ENCODE measurements at places on chromosomes 1 and 21. TPM values are rescaled to one million over a fixed set of nuclear protein-coding genes. Genes with fewer than 3 reads are reported as not detected.

GRCh38 chr21:15199414-15200383 lies 134.9 kb upstream of the NRIP1 start:
- DNase-seq = no peak

- peak; percentile 71 for DNase-seq
Measured at GRCh38 chr1:155910621-155911121, 478 bp downstream of the RIT1 start.

GRCh38 chr1:86998727-86999126 lies 84.3 kb downstream of the HS2ST1 start:
- peak; percentile 11 for DNase-seq

- peak; percentile 68 for DNase-seq
Measured at GRCh38 chr1:165592945-165593823, 37.9 kb upstream of the MGST3 start.

DNA sequence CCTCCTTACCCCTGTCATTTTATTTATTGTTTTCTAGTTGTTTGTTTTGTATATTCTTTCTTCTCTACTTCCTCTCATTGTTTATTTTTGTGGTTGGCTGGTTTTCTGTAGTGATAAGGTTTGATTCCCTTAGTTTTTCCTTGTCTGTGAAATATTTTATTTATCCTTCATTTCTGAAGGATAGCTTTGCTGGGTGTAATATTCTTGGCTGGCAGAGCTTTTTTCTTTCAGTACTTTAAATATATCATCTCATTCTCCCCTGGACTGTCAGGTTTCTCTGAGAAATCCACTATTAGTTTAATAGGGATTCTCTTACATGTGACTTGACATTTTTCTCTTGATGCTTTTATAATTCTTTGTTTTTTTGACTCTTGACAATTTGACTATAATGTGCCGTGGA lies 18.8 kb upstream of the TIPRL start:
- DNase-seq = no peak

DNA sequence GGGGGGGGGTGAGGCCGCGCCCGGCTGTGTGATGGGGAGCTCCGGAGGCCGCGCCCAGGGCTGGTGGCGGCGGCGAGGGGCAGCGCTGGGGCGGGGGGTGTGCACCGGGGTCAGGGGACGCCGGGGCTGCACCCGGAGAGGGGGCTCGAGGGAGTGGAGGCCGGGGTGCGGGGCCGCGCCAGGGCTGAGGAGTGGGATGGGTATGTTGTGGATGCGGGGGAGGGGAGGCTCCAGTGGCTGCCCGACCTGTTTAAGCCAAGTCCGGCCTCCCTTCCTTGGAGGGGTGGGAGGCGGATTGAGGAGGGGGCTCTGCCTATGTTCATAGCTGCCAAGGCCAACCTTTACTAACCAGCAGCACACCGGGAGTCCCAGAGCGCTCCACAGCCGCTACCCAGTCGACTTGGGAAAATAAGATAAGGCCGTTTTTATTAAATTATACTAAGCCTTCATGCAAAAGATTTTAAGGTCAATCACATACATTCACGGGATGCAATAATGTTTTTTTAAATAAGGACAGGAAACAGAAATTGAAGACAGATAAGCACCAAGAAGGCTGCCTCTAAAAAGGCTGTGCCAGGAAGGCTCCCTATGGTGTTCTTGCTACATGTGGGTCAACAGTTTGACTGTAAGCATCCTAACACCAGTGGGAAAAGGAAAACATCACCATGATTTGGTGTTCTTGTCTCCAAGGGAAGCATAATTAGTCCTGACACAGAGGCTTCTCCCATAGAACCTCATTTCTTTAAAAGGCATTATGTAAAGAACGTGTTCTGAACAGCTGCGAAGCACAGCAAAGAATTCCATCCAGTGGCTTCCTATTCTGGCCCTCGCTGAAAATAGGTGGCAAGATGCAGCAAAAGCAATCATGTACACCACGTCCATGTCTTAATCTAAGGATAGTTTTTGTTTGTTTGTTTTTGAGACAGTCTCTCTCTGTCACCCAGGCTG lies 626 bp upstream of the HLCS start:
- DNase-seq = peak; percentile 18

DNA sequence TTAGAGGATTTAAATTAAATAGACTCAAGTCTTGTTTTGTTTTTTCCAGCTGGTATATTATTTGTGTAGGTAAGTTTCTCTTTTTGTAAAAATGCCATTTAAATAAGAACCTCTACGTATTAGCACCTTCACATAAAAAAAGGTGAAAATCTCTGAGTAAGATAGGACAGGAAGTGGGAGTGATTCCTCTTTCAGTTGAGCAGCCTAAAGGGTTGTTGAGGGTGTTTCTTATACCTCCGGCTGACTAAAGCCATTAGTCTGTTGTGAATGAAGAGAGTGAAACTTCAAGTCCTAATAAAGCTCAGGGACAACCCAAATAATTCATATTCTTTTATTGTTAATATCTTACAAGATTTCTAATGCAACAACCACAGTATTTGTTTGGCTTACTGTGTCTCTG lies 188.7 kb downstream of the CHRM3 start:
- no peak for DNase-seq

- DNase-seq = no peak
Measured at GRCh38 chr1:174428033-174428432, 19.7 kb upstream of the GPR52 start.

DNA sequence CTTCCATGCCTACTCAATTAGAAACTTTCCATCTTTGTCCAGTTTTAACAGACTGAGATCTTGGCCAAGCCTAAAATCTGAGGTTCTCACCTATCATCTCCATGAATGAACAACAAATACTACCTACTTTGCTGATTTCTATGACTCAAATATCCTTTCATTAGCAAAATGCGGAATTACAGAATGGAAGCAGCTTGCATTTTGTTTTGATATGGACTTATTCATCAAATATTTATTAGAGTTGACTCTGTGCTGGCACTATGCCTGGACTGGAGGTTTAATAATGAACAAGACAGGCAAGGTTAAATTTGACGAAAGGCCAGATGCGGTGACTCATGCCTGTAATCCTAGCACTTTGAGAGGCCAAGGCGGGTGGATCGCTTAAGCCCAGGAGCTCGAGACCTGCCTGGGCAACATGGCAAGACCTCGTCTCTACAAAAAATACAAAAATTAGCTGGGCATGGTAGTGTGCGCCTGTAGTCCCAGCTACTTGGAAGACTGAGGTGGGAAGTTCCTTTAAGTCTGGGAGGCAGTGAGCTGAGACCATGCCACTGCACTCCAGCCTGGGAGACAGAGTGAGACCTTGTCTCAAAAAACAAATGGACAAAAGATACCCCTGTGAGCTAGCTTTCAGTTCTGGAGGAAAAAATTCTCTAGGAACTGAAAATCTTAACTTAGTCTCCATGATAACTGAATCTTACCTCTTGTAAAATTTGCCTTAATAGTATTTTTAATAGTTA lies 29.4 kb upstream of the SOD1 start:
- DNase-seq = peak; percentile 30

DNA sequence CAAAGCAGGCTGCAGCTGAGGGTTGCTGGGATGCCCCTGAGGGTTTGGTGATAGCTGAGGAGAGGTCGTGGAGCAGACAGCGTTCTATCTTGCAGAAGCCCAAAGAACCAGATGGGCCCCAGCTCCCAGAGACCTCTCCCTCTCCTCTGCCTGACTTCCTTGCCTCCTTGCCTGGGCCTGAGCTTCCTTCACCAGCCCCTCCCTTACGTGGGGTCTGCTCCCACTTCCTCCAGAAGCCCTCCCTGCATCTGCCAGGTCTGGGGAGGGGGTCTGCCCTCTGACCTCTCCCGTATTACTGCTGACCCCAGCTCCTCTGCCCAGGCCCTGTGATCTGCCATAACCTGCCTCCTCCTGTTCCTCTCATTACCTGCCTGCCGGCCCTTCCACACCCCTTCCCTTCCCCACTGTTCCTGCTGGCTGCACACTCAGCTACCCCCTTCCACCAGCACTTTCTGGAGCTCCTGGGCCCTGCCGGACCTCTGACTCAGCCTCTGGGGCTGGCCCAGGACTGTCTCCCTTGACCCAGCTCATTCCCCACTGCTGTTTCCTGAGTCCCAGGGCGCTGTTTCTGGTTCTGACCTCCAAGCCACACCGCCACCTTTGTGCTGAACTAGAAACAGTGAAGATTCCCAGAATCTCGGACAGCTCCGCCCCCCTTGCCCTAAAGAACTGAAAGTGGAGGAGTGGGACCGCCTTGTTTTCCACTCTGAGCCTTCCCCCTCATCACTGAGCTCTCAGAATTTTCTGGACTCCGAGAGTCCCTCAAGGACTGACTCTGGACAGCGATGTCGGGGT lies 237.7 kb upstream of the C1orf174 start:
- DNase-seq = no peak

- DNase-seq = no peak
Measured at GRCh38 chr1:41514381-41514780, 29.9 kb upstream of the EDN2 start.

DNA sequence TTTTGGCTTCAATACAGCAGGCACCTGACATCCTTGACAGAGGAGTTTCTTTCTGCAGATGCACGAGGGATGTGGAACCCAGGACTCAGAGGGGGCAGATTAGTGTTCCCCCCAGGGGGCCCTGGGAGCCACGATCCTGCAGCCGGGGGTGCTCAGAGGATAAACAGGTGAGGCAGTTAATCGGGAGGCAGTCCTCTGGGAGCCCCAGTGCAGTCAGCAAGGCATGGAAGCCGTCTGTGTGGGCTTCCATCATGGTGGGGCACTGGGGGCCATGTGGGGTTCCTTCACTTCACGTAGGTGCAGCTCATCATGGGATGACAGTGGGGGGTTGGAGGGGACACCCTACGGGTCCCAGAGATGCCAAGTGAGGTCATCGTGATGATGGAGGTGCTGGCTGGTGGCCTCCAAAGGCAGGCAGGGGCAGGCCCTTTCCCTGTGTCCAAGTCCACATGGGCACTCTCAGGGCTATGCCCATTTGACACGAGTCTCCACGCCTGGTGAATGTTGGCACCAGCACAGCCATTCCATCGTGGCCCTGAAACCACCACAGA lies 59.3 kb upstream of the ABCG1 start:
- no peak for DNase-seq

DNA sequence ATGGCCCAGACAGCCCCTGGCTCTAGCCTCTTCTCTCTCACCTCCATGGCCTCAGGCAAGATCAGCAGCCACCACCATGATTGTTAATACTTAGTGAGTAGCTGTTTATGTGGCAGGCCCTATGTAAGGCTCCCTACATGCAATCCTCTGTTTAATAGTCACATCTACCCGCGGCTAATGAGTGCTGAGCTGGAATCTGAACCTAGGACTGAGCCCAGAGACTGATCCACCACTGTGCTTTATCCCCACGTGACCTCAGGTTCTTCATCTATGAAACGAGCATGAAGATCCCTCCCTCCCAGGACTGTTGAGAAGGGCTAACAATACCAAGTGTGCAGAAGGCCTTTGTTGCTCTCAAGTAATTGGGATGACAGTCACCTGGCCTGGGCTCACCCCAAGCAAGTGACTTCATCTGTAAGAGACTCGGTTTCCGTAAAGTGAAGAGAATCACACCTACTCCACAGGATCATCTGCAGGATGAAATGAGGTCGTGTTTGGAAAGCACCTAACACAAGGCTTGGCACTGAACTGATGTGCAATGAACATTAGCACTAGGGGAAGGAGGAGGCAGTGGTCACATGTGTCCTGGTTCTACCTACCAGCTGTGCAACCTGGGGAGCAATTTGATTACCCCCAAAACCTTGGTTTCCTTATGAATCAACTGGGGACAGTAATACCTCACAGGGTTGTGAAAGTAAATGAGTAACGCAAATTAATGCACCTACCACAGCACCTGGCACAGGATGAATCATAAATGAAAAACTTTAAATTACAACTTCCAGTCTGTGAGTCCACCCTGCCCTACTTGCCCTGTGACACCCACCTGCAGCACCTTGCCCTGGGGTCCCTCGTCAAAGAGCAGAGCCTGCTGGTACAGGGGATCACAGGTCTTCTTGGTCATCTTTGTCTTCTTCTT lies 37.2 kb downstream of the RIMS3 start:
- DNase-seq = no peak

DNA sequence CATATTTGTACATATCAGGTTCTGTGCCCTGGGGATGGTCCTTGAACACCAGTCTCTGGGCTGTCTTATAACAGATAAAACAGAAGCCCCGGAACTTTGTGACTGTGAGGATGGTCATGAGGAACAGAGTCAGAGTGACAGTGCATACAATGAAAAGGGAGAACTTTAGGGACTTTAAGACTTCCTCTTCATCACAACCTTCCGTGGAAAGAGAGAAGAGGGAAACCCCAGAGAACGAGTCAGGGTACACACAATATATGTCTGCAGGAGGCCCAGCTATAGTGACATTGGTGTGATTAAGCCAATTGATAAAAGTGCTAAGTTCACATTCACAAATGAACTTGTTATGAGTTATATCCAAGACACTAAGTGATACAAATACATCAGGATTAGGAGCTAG lies 32.1 kb downstream of the TLR5 start:
- no peak for DNase-seq

DNA sequence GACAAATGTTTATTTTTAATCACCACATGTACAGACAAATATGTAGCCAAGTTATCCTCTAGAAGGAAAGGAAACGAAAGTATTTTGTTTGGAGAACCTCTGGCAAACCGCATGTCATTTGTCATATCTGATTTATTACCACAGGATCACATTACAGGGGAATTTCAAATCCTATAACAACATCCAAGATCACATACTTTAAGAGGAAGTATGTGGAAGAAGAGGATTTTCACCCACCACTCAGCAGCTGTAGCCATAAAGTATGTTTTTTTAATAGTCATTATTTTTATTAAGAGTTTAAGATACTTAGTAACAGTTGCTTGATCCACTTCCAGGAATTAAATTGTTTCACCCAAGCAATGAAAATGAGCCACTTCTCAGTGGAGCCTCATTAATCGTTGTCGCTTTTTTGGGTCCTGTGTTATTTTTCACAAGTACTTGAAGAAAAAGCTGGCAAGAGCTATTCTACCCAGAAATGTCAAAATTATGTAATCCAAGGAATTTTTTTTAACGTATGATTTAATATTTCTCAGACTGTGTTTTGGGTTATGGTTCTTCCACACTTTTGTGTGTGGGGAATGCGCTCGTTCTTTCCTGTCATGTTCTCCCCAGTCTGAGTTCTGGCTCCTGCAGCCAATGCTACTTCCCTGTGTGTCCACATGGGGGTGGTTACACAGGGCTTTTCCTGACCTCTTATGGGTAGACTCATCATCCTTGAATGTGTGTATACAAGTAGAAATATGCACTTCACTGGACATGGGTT lies 6.9 kb downstream of the SERTAD4 start:
- DNase-seq = peak; percentile 93

Gene LCE2C
- total RNA-seq = not detected

All from GM23248 (cell line).